GM12878 (cell line): ENCODE measurements at places on chromosomes 1 and 21. TPM values are rescaled to one million over a fixed set of nuclear protein-coding genes. Genes with fewer than 3 reads are reported as not detected.
A peak's percentile ranks its signal among the peaks of the same experiment; 100 is the strongest.

- no peaks in the 10 kb centered on the region for H3K27me3 ChIP-seq
- no peaks in the 10 kb centered on the region for H3K36me3 ChIP-seq
- peaks cover 66% of the 10 kb centered on the region for H3K4me1 ChIP-seq
- DNase-seq: no peak
- peak overlapping the region; percentile 100 for H3K27ac ChIP-seq
- H3K4me3 ChIP-seq: peak overlapping the region; percentile 33; the same call in 1 of the 2 replicates
These were observed 12.6 kb upstream of the CHI3L2 start for GRCh38 chr1:111214884-111215283.

- no peak overlapping the region for H3K27ac ChIP-seq
- H3K27me3 ChIP-seq: no peaks in the 10 kb centered on the region; the same call in none of the 2 replicates
- no peaks in the 10 kb centered on the region for H3K36me3 ChIP-seq
- H3K4me3 ChIP-seq: no peak overlapping the region
These were observed 33.3 kb upstream of the TENT5C start for GRCh38 chr1:117572546-117572945.

The MSH4 gene
- 0.08 and 0.15 TPM in 2 replicates for total RNA-seq

DNA sequence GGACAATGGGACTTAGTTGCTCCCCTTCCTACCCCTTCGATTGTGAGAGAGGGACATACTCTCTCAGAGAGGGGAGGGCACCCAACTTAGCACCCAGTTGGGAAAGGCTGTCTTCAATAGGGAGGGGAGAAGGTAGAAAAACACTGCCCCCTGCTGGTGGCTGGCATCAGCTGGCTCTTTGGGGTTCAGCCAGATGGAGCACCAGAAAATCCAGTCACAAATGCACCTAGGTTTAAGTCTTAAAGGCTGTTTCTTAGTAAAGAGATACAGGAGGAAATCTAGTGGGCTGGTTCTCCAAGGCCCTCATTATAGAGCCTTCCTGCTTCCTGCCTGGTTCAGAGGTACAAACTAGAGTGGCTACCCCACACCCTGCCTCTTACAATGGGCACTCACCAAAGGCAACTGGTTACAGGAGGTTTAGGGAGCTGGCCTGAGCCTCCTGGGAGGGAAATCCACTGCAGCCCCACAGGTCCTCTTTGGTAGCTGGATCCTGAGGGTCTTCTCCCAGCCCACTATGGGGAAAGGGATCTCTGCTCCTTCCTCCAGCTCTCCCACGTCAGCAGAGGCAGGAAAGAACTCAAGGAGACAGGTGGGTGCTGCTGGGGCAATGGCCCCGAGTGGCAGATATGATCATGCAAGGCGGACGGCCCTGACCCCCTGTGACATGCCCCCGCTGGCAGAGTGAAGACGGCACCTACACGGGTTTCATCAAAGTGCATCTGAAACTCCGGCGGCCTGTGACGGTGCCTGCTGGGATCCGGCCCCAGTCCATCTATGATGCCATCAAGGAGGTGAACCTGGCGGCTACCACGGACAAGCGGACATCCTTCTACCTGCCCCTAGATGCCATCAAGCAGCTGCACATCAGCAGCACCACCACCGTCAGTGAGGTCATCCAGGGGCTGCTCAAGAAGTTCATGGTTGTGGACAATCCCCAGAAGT lies 28.3 kb downstream of the EIF2D start:
- H3K4me1 ChIP-seq: peaks cover 28% of the 10 kb centered on the region
- H3K27ac ChIP-seq: no peak overlapping the region
- peaks cover 45% of the 10 kb centered on the region for H3K36me3 ChIP-seq
- no peaks in the 10 kb centered on the region for H3K27me3 ChIP-seq
- DNase-seq: no peak
- no peak overlapping the region for H3K4me3 ChIP-seq

The ASCL5 gene
- total RNA-seq: not detected in 2 replicates

DNA sequence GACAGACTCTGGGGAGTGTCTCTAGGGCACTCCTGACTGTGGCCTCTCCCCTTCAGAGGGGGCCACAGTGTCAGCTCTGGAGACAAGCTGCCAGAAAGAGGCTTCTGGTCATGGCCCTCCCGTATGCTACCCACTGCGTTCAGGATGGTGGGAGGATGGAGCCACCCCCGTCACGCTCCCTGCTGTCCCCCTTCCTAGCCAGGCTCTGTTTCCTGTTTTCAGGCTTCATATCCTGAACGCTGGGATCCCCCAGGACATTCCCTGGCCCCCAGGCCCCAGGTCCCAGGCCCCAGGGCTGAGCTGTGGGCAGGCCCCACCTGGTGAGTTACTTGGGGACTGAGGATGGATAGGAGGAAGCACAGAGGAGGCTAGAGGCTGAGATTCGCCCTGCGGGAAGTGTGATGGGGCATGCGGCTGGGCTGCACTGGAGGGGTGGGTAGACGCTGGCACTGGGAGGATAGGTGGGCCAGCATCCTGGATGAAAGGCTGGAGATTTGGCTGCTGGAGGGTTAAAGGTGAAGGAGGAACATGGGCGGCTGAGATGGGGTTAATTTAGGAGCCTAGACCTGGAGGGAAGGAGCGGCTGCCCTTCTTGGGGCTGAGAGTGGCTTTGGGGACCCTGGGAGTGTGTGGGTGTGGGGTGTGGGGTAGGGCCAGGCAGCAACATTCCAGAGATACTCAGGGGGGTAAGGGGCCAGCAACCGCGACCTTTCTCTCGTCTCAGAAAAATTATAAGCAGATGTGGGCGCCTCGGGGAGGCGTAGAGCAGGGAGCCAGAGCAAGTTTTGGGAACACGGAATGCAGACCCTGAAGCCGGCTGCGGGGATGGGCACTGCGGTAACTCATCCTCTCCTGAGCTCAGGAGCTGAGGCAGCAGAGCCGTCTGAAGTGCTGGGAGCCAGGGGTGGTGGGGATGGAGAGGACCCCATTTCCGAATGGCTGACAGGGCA lies 8.7 kb downstream of the PEAR1 start:
- H3K27me3 ChIP-seq: no peaks in the 10 kb centered on the region; the same call in 1 of the 2 replicates
- H3K4me3 ChIP-seq: no peak overlapping the region
- no peak for DNase-seq
- no peak overlapping the region for H3K27ac ChIP-seq

The KCNJ10 gene
- total RNA-seq: not detected in 2 replicates

The MMEL1 gene
- total RNA-seq: not detected in 2 replicates

The RCSD1 gene
- 77.4 and 78.3 TPM in 2 replicates for total RNA-seq

- no peak for DNase-seq
- no peak overlapping the region for H3K4me3 ChIP-seq
- no peaks in the 10 kb centered on the region for H3K36me3 ChIP-seq
- H3K27me3 ChIP-seq: no peaks in the 10 kb centered on the region
- no peak overlapping the region for H3K27ac ChIP-seq
These were observed 39.0 kb downstream of the FAF1 start for GRCh38 chr1:50921029-50921428.

GRCh38 chr1:25167269-25168192 lies 64.8 kb downstream of the SYF2 start:
- H3K4me1 ChIP-seq: no peaks in the 10 kb centered on the region
- no peak for DNase-seq
- no peak overlapping the region for H3K4me3 ChIP-seq
- H3K27me3 ChIP-seq: no peaks in the 10 kb centered on the region; the same call in 1 of the 2 replicates
